RKO (cell line): ENCODE measurements at places on chromosomes 1 and 21.

- peak; percentile 62 for DNase-seq
Observed at GRCh38 chr1:229378586-229379367, 35.9 kb upstream of the CCSAP start.

GRCh38 chr1:7403265-7404045 lies 367.6 kb upstream of the VAMP3 start:
- DNase-seq = no peak

- no peak for DNase-seq
Observed at GRCh38 chr1:65165269-65165993, 17.4 kb downstream of the AK4 start.

GRCh38 chr21:45236481-45236880 lies 51.2 kb downstream of the POFUT2 start:
- no peak for DNase-seq

DNA sequence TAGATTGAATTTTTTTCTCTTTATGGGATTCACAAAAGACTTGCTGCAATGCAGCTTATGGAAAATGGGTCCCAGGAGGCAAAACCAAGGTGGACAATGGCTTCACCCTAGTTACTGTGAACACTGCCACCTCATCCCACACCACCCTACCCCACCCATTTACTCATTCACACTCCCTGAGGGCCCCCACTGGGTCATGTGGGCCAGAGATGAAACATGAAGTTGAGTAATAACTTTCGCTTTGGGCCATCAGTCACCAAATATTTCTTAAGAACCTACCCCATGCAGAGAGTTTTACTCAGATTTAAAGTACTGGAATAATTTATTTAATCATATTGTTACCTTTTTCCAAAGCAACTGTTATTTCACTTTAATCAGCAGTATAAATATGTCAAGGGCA lies 191.8 kb downstream of the TPR start:
- DNase-seq = peak; percentile 52

DNA sequence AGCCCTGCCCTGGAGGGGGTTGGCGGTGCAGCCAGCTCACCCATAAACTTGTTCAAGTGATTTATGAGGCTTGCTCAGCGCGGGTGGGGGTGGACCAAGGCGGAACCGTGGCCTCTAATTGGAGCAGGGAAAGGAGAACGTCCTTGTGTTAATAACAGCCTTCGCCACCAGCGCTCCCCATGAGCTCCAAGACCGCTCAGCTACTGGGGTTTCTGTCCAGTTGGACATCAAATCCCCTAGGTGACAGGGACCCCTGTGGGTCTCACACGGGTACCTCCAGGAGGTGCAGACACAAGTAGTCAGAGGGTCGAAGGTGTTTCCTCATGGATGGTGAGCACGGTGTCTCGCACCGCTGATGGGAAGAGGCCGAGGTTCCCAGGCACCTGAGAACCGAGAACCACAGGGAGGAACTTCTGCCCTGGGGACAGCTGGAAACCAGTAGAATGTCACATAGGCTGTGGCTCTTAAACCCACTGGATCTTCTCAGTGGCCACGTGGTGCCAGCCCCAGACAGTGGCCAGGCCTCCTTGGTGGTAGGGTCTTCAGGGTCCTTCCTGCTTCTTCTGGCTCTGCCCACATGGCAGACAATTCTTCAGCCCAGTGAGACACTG lies 3.7 kb upstream of the ACTRT2 start:
- no peak for DNase-seq
